ENCODE measurements at places on chromosomes 12 and 14. TPM values are rescaled to one million over a fixed set of nuclear protein-coding genes. Genes with fewer than 3 reads are reported as not detected.
A peak's percentile ranks its signal among the peaks of the same experiment; 100 is the strongest.

The IL26 gene
- total RNA-seq, result 2.4 TPM

The CIPC gene
- 16.6 TPM for total RNA-seq

The ASB2 gene
- 1.1 TPM for total RNA-seq

The AKAP5 gene
- 0.59 TPM for total RNA-seq

The TC2N gene
- 0.29 TPM for total RNA-seq

The PTPRO gene
- total RNA-seq, result 0.29 TPM

The MYH7 gene
- not detected for total RNA-seq

DNA sequence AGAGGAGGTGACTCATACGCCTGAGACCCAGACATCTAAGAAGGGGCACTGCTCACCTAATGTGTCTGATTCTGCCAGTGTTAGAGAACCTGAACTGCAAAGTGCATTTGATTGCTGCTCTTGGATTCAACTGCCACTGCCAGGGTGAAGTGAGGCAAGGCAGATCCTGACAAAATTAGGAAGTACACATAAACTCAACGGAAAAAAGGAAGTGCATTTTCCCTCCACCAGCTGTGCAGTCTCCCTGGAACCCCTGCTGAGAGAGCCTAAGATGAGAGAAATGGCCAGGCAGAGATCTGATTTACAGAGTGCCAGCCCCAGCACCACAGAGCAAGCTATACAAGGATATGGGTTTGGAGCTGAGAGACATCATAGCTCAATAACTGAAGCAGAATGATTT lies 215.3 kb downstream of the SEC23A start:
- H3K36me3 ChIP-seq, result no peaks in the 10 kb centered on the region
- H3K27me3 ChIP-seq, result no peaks in the 10 kb centered on the region
- DNase-seq, result no peak

DNA sequence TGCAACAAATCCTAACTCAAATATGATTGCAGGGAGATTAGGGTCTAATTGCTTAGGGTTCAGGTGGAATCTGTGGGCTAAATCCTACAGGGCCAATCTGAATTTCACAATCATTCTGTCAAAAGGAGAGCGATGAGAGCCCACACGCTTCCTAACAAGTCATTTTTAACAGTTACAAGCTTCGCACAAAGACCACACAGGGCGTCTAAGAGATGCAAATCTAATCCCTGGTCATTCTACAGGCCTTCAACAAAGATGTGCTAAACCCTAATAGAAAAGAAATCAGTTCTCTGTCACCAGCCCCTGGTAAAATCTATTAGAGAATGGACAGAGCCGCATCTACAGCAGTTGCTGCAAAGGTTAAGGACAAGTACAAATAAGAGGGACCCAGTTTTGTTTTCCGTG lies 15.3 kb downstream of the NKX2-1 start:
- H3K4me3 ChIP-seq, result no peak overlapping the region
- DNase-seq, result peak; percentile 41
- H3K36me3 ChIP-seq, result no peaks in the 10 kb centered on the region
- peaks cover 78% of the 10 kb centered on the region for H3K27me3 ChIP-seq

GRCh38 chr14:84707830-84708229 lies 822.1 kb upstream of the FLRT2 start:
- H3K4me3 ChIP-seq, result no peak overlapping the region
- no peak overlapping the region for H3K27ac ChIP-seq
- H3K4me1 ChIP-seq, result no peaks in the 10 kb centered on the region
- no peak for DNase-seq
- no peaks in the 10 kb centered on the region for H3K36me3 ChIP-seq
- H3K27me3 ChIP-seq, result no peaks in the 10 kb centered on the region

DNA sequence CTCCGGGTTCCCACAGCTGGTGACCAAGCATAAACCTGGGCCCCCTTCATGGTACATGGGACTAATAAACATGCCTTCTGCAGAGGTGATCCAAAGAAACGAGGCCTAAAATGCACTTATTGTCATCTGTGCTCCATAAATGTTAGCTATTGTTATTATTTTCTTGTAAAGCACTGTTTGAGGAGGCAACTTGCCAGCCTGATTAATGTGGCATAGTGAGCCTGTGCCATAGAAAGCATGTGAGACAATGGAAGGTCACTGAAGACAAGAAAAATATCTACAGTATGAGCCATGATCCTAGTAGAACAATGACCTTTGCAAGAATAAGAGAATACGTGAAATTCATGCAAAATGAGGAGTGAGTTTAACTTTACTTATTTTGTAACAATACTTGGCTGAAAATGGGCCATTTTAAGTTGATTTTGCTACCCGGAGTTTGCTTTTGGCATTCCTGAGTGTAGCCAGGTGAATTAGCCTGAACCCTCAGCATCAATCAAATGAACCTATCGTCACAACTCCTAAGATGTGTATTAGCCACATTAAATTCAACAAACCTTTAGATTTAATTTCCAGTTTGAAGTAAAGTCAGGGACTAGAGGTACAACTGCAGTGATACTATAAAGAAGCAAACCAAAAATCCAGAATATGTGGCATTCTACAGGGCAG lies 52.2 kb downstream of the CPM start:
- H3K4me3 ChIP-seq, result no peak overlapping the region
- H3K4me1 ChIP-seq, result no peaks in the 10 kb centered on the region
- no peaks in the 10 kb centered on the region for H3K27me3 ChIP-seq

DNA sequence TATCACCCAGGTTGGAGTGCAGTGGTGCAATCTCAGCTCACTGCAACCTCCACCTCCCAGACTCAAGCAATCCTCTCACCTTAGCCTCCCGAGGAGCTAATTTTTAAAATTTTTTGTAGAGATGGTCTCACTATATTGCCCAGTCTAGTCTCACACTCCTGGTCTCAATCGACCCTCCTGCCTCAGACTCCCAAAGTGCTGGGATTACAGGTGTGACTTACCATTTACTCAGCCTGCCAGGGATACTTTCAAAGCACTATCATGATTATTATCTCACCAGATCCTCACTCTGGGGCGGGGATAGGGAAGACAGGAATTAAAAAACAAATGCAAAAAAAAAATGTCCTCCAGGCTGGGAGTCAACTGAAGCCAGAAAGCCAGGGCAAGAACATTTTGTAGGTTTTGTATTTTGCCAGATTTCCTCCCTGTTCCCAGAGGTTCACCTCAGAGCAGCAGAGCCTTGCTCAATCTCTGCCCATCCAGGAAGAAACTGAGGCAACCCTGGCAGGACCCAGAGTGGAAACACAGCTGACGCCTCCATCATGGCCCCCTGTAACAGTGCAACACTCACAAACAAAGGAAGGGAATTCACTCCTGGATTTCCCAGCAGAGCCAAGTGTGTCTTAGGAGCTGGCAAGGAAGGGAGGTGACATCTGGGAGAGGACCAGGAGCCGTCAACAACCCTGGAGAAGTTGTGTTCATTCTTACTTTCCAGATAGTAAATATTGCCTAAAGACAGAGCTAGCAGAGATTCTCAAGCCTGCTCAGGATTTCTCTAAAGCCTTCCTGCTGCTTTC lies 73.9 kb downstream of the IRF2BPL start:
- H3K36me3 ChIP-seq, result no peaks in the 10 kb centered on the region
- H3K4me3 ChIP-seq, result no peak overlapping the region
- H3K27me3 ChIP-seq, result no peaks in the 10 kb centered on the region
- H3K4me1 ChIP-seq, result peaks cover 65% of the 10 kb centered on the region

- peaks cover 36% of the 10 kb centered on the region for H3K4me1 ChIP-seq
- DNase-seq, result peak; percentile 31
- H3K4me3 ChIP-seq, result no peak overlapping the region
- no peaks in the 10 kb centered on the region for H3K36me3 ChIP-seq
- no peaks in the 10 kb centered on the region for H3K27me3 ChIP-seq
Observed at GRCh38 chr12:93085383-93086287, 156.5 kb upstream of the EEA1 start.

- H3K36me3 ChIP-seq, result no peaks in the 10 kb centered on the region
- DNase-seq, result peak; percentile 79
- H3K27me3 ChIP-seq, result peaks cover 19% of the 10 kb centered on the region
- H3K4me1 ChIP-seq, result no peaks in the 10 kb centered on the region
Observed at GRCh38 chr14:102764220-102764671, 13.0 kb upstream of the TRAF3 start.

DNA sequence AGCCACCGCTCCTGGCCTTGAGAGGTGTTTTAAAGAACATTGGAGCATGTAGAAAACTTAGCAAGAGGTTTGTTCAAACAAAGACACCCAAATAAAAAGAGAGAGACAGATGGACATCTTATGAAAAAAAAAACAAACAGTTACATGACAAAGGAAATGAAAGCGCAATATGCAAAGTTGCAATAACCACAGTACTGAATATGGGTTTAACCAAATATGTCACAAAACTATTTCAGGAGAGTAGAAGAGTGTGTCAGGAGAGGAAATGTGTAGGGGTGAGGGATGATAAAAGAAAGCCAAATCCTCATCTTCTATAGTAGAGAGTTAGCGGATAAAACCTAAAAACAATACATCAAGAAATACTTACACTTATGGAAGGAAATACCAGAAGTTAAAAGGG lies 98.4 kb downstream of the GTF2A1 start:
- DNase-seq, result no peak
- H3K27me3 ChIP-seq, result no peaks in the 10 kb centered on the region
- no peak overlapping the region for H3K27ac ChIP-seq
- H3K4me3 ChIP-seq, result no peak overlapping the region
- no peaks in the 10 kb centered on the region for H3K4me1 ChIP-seq

- H3K4me1 ChIP-seq, result no peaks in the 10 kb centered on the region
- no peaks in the 10 kb centered on the region for H3K27me3 ChIP-seq
- DNase-seq, result no peak
Observed at GRCh38 chr12:67154901-67155300, 114.3 kb upstream of the CAND1 start.

DNA sequence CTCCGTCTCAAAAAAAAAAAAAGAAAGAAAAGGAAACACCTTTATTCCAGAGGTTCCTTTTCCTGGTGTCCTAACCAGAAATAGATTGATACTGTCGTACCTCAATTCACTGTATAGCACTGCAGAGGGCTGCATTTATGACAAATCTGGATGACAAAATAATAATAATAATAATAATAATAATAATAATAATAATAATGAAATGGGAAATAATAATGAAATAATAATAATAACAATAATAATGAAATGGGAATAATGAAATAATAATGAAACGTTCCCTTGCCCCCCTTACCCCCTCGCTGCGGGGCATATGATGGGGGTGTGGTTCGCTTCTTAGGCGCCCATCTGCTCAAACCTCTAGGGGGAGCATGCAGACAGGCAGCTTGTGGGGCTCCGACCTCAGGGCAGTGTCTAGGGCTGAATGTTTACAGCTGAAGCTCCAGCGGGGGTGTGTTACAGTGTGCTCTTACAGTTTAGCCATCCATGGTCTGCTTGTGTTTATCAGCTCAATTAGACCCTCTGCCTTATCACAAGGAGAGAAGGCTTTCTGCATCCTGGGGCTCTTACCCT lies 1088.3 kb upstream of the SEL1L start:
- no peak overlapping the region for H3K4me3 ChIP-seq
- H3K36me3 ChIP-seq, result no peaks in the 10 kb centered on the region
- no peaks in the 10 kb centered on the region for H3K27me3 ChIP-seq
- DNase-seq, result no peak
- no peaks in the 10 kb centered on the region for H3K4me1 ChIP-seq
- H3K27ac ChIP-seq, result no peak overlapping the region

GRCh38 chr12:44294649-44295048 lies 458.8 kb downstream of the TMEM117 start:
- no peaks in the 10 kb centered on the region for H3K4me1 ChIP-seq
- no peaks in the 10 kb centered on the region for H3K36me3 ChIP-seq
- no peak overlapping the region for H3K4me3 ChIP-seq
- no peak overlapping the region for H3K27ac ChIP-seq

DNA sequence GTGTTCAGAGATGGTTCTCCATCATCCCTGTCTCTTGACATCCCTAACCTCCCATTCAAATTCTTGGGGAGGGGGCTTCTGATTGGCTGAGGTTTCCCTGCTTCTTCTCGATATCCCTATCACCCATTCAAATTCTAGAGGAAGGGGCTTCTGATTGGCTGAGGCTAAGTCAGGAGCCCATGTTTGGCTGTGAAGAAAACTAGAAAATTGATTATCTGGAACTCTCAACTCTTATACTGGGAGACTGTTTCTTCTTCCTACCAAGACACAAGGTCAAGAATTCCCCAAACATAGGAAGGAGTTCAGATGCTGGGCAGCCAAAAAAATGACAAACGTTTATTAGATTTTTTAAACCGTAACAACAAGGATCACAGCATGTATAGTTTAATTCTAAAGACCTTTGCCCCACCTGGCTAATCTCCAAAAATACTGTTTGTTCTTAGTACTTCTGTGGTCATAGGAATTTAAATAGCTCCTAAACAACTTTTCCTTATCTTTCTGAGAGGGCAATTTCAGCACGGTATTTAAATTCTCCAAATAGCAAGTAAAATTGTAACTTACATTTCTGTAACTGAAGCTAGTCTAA lies 26.4 kb downstream of the SPIC start:
- DNase-seq, result no peak
- no peaks in the 10 kb centered on the region for H3K4me1 ChIP-seq
- H3K36me3 ChIP-seq, result no peaks in the 10 kb centered on the region
- H3K27me3 ChIP-seq, result no peaks in the 10 kb centered on the region
- H3K27ac ChIP-seq, result no peak overlapping the region

DNA sequence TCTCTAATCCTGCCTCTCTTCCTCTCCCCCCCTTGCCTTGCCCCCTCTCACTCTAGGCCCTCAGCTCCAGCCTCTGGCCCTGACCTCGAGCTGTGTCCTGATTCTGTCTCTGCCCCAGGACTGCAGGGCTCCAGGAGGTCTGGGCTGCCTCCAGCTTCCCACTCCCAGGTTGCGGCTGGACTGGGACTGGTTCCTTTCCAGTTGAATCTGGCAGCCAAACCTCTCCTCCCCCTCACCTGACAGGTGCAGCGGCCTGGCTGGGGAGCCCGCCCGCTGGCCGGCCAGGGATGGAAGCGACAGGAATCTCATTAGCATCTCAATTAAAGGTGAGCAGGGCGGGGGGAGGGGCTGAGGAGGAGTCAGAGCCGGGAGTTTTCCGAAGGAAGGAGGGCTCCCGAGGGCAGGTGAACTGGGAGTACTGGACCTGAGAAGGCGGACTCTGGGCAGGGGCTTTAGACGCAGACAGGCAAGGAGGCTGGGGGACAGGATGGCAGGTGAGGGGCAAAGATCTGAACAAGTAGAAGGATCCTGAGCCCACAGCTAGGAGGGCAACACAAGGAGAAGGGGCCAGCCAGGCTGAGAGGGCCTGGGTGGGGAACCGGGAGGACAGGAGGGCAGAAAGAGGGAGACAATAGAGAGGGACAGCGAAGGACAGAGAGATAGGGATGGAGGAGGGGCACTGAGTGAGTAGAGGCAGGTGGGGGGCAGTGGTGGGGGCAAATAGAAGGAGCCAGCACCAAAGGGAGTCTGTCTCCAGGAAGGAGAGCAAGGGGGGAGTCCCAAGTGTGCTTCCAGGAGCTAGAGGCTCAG lies at the start of gene SCNN1A:
TSS of gene SCNN1A (minus strand) at position 295 of the 810 bp plus-strand sequence. CDS start 780 bp downstream, outside the sequence.
- H3K4me3 ChIP-seq, result no peak within 1 kb of the TSS
- peaks cover 44% of the 10 kb centered on the region for H3K4me1 ChIP-seq
- no peaks in the 10 kb centered on the region for H3K27me3 ChIP-seq
- DNase-seq, result peak; percentile 48

GRCh38 chr14:55912344-55912743 lies 205.9 kb upstream of the PELI2 start:
- H3K36me3 ChIP-seq, result no peaks in the 10 kb centered on the region
- no peak overlapping the region for H3K27ac ChIP-seq
- H3K4me3 ChIP-seq, result no peak overlapping the region
- peaks cover 5% of the 10 kb centered on the region for H3K27me3 ChIP-seq
- DNase-seq, result peak; percentile 32

Data from osteoblast (primary cell).